ENCODE measurements at places on chromosomes 16 and 17. TPM values are rescaled to one million over a fixed set of nuclear protein-coding genes. Genes with fewer than 3 reads are reported as not detected.
A peak's percentile ranks its signal among the peaks of the same experiment; 100 is the strongest.

DNA sequence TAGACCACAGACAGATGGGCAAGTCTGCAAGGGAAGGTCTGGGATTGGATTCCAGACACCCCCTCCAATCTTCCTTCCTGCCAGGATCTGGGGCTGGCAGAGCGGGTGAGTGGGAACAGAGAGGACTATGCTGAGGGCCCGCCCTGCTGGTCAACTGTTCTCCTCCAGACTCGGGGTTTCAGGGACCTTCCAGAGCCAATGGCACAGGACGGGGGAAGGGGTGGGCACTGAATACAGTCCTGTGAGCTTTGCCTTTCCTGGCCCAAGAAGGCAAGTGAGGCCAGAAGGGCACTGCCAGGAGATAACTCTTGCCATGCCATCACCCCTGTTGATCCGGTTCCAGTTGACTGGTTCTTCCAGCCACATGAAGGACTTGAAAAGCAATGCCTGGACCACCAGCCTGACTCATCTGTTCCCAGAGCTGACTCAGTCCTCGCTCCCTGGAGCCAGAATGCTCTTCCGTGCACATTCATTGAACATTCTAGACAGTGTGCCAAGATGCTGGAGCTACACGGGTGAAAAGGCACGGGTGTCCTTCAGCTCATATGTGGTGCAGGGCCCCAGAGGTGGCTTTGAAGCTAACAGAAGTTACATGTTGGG lies 533 bp upstream of the MEFV start:
- H3K27ac ChIP-seq = no peak overlapping the region
- no peak overlapping the region for H3K4me3 ChIP-seq
- DNase-seq = peak; percentile 49
- no peaks in the 10 kb centered on the region for H3K27me3 ChIP-seq
- H3K4me1 ChIP-seq = no peaks in the 10 kb centered on the region

HOXB2 gene
- 114 TPM for total RNA-seq

- no peaks in the 10 kb centered on the region for H3K27me3 ChIP-seq
- no peak for DNase-seq
- H3K4me1 ChIP-seq = peaks cover 9% of the 10 kb centered on the region
- H3K27ac ChIP-seq = no peak overlapping the region
Observed at GRCh38 chr17:1091900-1092299, 87.9 kb downstream of the ABR start.

DNA sequence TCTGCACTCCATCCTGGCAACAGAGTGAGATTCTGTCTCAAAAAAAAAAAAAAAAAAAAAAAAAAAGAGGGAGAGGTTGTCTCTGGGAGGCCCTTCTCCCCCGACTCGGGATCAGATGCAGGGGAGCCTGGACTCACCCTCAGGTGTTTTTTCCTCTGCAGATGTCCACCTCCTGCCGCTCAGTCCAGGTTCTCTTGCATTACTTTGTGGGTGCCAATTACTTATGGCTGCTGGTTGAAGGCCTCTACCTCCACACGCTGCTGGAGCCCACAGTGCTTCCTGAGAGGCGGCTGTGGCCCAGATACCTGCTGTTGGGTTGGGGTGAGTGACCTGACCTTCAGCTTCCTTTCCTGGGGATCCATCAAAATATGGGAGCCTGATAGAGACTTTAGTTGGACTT lies 34.1 kb downstream of the GLP2R start:
- H3K27ac ChIP-seq = no peak overlapping the region
- H3K27me3 ChIP-seq = no peaks in the 10 kb centered on the region
- H3K36me3 ChIP-seq = no peaks in the 10 kb centered on the region
- H3K4me3 ChIP-seq = no peak overlapping the region
- no peak for DNase-seq

RAP1GAP2 gene
- total RNA-seq = 2.9 TPM

CA7 gene
- 0.27 TPM for total RNA-seq

OR4D1 gene
- total RNA-seq = not detected

GRCh38 chr16:49377196-49377755 lies 3.7 kb downstream of the C16orf78 start:
- no peaks in the 10 kb centered on the region for H3K36me3 ChIP-seq
- H3K4me3 ChIP-seq = no peak overlapping the region
- no peak overlapping the region for H3K27ac ChIP-seq
- H3K27me3 ChIP-seq = no peaks in the 10 kb centered on the region
- no peaks in the 10 kb centered on the region for H3K4me1 ChIP-seq

KRT28 gene
- total RNA-seq = not detected

CDH15 gene
- total RNA-seq = 0.92 TPM

DNA sequence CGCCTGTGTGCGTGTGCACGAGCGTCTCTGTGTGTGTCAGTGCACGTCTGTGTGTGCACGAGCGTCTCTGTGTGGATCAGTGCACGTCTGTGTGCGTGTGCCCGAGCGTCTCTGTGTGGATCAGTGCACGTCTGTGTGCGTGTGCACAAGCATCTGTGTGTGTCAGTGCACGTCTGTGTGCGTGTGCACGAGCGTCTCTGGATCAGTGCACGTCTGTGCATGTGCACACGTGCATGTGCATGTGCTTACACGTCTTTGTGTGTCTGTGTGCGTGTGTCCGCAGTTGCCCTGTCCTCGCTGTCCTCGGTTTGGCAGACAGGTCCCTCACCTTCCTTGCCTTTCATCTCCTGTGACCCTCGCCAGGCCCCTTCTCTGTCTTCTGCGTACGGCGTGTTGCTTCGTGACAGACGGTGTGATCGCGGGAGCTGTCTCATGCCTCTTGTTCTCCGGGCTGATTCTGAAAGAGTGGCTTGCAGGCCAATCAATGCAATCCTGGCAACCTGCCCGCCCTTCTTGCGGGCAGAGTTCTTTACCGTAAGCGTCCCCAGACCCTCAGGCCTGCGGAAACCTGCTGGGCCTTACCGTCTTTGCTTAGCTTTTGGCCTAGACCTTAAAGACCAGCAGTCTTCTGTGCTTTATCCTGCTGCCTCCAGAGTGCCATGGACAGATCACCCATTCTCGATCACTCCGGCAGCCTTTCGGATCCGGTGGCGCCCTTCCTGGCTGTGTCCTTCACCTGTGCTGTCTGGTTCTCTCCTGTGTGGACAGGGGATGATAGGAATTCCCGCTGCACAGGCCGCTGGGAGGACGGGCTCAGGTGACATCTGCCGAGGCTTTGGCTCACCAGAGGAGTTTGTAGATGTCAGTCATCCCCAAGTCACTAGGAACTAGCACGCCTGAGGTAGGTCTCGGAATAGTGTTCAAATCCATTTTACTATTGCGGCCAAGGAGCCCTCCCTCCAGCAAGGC lies 18.5 kb downstream of the MLYCD start:
- no peaks in the 10 kb centered on the region for H3K4me1 ChIP-seq
- H3K4me3 ChIP-seq = no peak overlapping the region
- H3K36me3 ChIP-seq = peaks cover 12% of the 10 kb centered on the region
- no peak overlapping the region for H3K27ac ChIP-seq
- no peak for DNase-seq
